Activated T-cell treated with anti-CD3 and anti-CD28 coated beads for 48 hours (primary cell): ENCODE measurements at places on chromosomes 1 and 21.

DNA sequence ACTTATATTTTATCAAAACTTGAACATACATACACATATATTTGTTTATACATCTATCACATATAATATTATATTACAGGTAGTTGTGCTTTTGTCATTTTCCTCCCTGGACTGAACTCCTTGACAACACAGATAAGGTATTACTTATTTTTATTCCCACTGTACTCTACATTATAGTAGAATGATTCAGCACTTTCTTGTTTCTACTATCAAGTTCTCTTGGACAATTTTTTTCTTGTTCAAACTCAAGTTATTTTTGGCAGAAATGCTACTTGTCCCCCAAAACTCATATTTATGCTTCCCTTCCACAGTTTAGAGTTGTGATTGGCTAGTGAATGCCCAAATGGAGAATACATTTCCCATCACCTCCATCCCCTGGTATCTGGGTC is 10.8 kb upstream of the PTPRC start:
- no peak for DNase-seq

DNA sequence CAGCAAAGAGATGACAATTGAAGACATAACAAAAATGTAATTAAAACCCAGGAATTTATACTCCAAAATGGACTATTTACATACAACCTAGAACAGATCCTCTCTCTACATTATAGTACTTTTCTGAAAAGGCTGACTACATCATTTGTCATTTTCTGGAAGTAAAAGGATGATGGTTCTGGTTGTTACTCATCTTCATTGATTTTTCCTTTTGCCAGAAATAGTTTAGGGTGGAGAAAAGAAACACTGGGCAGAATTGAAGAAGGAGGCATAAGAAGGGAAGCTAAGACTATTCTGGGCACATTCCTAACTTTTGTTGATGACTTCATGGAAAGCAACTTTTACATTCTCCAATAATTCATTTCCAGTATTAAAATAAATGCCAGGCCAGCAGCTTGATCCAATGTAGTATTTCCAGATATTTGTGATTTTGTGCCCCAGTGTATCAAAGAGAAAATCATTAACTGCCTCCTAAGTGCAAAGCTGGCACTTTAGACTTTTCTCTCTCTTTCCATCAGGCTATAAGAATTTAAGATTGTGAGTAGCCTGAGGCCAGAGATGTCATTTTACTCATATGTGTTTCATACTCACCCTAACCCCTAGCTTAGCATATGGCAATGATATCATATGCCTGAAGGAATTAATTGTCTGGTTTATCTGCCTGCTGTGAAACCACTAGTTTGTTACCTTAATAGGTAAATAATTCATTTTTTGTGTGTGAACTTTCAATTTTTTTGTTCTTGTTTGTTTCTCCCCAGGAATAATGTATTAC is 369.5 kb upstream of the LYPLAL1 start:
- no peak for DNase-seq

DNA sequence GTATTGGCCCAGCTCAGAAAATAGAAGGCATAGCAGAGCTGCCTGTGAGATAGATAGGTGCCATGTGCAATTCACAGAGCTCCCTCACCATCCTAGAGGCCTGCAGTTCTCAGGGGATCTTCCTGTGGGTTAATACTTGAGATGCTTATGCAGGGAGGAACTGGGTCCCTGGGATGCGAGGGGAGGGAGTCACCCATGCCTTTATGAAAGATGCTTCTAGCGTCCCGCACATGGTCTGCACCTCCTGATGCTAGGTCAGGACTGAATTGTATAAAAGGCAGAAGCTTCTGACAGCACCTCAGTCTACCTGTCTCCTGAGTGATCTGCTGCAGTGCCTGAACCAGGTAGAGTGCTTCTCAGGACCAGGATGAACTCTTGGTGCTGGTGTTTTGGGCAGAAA is at the start of gene LCE5A:
Gene LCE5A, plus strand, starts transcription at position 301 of the 400 bp plus-strand sequence. CDS start 732 bp downstream, outside the sequence.
- DNase-seq: no peak

DNA sequence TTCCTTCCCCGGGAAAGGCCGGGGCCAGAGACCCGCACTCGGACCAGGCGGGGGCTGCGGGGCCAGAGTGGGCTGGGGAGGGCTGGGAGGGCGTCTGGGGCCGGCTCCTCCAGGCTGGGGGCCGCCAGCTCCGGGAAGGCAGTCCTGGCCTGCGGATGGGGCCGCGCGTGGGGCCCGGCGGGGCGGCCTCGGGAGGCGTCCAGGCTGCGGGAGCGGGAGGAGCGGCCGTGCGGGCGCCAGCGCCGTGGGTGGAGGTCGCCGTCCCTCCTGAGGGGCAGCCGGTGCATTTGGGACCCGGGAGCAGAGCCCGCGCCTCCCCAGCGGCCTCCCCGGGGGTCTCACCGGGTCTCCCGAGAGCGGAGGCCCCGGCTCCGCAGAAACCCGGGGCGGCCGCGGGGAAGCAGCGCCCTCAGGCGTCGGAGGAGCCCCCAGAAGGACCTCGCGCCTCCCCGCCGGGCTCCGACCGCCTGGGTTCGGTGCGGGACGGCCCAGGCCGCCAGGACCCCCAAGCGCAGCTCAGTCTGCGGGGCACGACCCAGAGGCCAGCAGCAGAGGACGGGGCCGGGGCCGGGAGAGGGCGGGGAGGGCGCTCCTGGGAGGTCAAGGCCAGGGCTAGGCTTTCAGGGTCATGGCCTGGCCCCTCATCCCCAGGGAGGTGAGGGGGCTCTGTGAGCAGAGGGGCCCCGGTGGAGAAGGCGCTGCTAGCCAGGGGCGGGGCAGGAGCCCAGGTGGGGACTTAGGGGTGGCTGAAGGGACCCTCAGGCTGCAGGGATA is 7.2 kb upstream of the SLX9 start:
- DNase-seq: peak; percentile 60

GRCh38 chr1:27322569-27323240 is 742 bp downstream of the TMEM222 start:
- DNase-seq: no peak

DNA sequence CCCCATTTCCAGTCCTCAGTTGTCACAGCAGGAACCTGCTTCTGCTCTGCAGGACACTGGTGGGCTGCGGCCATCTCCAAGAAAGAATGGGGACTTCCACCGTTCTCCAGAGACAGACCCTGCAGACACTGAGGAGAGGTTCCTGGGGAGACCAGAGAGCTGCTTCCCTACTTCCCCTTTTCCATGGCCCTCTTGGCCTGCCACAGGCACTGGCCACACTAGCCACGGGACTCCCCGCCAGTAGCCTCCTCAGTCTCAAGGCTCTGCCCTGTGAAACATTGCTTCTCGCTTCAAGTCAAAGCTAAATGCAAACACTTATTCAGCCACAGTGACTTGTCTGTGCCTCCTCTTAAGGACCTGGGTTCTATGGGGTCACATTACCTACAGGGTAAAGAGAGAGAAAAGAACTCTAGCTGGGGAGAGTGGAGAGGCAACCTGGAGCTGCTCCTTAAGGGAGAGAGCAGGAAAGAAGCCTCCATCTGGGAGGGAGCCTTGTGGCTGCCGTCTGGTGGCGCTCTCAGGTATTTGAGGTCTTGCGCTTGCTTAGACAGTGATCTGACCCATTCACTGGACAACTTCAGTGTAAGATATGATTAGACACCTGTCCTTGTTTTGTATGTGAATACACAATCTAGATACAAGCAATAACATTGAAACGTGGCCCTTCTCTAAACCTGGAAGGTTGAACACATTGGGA is 5.4 kb upstream of the SLAMF8 start:
- DNase-seq: no peak

- DNase-seq: no peak
Measured at GRCh38 chr1:19654386-19654785, 10.3 kb downstream of the NBL1 start.

GRCh38 chr1:205339717-205340116 is 17.0 kb downstream of the KLHDC8A start:
- no peak for DNase-seq

DNA sequence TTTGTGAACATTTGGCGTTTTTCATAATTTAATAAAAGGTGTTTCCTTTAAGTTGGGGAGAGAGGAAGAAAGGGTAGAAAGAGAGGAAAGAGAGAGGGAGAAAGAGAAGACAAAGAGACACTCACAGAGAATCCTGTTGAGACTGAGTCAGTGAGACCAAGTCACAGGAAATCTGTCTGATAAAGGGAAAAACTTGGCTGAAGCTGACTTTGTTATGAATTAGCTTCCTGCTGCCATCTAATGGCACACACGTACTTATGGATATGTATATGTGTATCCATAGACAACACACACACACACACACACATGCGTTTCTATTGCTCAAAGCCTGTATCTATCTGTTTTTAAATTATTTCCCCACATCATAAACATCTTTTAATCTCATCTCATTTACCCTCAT is 42.5 kb upstream of the DISC1 start:
- DNase-seq: no peak

DNA sequence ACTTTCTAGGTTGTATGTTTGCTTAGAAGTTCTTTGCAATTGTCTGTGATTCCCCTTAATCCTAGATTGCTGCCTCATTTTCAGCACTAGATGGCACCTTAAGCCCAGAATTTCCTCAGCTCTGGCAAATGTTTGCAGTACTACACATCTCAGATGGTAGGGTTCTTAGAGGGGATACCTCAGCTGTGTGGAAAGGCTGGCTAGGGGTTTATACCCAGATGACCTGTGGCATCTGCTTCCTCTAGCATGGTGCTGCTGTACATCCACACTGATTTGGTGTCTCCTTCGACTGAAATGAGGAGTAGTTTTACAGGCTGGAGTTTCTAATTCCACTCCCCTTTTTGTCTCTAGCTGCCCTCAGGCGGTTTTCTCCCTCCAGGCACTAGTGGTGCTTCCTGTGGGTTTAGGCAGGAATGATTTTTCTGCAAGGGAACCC is 23.5 kb downstream of the ASB17 start:
- DNase-seq: no peak

DNA sequence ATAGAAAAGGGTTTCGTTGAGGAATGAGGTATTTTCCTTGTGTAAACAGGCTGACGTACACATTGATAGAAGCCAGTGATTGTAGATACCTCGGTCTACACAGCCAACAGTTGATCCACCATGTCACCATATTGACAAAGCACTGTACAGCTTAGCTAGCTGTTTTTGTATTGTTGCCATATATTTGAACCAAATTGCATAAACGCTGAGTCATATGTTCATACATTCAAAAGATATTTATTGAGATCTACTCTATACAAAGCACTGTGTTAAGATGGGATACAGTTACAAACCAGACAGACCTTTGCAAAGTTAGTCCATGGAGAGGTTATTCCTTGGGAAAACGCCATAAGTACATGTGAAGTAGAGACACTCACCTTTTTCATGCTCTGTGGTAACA is 132.4 kb upstream of the ATP1B1 start:
- DNase-seq: no peak

- DNase-seq: no peak
Measured at GRCh38 chr1:171468120-171468750, 17.1 kb upstream of the PRRC2C start.

DNA sequence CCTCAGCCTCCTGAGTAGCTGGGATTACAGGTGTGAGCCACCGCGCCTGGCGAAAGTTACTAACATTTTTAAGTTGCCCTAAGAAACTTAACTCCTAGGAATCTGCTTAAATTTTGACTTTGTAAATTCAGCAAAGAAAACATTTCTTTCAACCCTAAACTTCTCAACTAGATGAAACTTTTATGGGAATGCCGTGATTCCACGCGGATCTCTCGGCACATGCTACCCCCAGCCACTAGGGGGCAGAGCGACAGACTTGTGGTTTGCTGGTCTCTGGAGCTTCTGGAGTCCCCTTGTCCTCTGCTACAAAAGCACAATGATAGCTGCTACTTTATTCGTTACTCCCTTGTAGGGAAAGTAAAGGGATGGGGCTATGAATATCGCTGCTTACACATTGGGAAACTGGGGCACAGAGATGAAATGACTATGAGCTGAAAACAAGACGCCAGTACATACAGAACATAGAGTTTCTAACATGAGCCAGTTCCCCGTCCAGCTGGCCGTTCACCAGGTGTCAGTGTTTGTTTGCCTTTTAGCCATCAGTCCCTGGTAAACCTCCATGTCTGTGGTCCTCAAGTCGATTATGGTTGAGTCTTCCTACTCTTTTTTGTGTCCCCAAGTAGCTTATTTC is 114.7 kb downstream of the PBX1 start:
- no peak for DNase-seq

DNA sequence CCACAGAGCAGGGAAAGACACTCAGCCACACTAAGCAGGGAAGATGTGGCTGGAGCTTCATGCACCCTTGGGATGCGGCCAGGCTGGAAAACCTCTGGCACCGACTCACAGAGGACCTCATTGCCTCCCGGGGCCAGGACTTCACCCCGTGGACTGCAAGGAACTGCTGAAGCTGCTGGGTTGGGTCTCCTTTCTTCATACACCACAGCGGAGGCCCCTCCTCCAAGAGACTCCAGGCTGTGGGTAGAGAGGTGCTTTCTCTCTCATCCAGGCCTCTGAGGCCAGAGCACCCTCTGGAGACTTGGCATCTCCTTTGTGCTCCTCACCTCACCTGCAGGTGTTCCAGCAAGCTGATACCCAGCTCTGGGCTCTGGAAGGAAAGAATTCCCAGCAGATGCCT is 76.0 kb upstream of the EDN2 start:
- no peak for DNase-seq

DNA sequence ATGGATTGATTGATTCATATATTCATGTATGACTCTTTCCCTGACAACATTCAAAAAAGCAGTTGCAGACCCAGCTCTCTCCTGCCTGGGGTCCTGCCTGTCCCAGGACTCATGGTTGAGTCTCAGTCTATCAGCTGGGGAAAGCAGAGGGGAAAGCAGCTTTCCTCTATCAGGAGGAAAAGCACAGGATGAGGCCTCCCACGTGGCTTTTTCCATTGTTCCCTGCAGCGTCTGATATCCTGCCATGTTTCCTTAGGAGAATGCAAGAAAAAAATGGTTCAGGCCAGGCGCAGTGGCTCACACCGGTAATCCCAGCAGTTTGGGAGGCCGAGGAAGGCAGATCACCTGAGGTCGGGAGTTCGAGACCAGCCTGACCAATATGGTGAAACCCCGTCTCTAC is 133.0 kb upstream of the VAMP3 start:
- no peak for DNase-seq

GRCh38 chr1:232835166-232835565 is 29.9 kb downstream of the MAP10 start:
- DNase-seq: no peak

- DNase-seq: no peak
Measured at GRCh38 chr21:15397258-15397657, 332.5 kb upstream of the NRIP1 start.

DNA sequence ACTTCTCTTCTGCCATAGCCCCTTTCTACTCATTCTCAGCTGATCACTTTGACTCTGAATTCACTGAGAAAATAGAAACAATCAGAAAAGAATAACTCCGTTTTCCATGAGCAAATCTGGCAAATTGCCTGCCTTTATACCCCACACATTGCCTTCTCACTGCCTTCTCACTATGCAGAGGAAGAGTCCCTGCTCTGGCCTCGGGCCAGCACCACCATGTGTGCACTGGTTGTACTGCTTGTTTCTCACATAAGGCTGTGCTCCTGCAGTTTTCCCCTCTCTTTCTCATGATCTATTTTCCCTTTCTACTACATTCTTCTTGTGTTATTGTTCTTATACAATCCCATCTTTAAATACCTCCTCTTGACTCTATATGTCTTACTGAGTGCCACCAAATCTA is 2.3 kb upstream of the HMGCS2 start:
- no peak for DNase-seq

- no peak for DNase-seq
Measured at GRCh38 chr1:94002046-94002787, 93.0 kb upstream of the GCLM start.

- DNase-seq: no peak
Measured at GRCh38 chr1:166929911-166930310, 45.4 kb downstream of the ILDR2 start.

GRCh38 chr1:228770779-228771223 is 35.5 kb downstream of the RHOU start:
- no peak for DNase-seq

GRCh38 chr1:35932158-35932636 is 1.3 kb downstream of the AGO3 start:
- DNase-seq: no peak

GRCh38 chr1:152998476-152998875 is 3.1 kb upstream of the SPRR3 start:
- no peak for DNase-seq
